ENCODE measurements at places on chromosomes 11 and 22. TPM values are rescaled to one million over a fixed set of nuclear protein-coding genes. Genes with fewer than 3 reads are reported as not detected.

DNA sequence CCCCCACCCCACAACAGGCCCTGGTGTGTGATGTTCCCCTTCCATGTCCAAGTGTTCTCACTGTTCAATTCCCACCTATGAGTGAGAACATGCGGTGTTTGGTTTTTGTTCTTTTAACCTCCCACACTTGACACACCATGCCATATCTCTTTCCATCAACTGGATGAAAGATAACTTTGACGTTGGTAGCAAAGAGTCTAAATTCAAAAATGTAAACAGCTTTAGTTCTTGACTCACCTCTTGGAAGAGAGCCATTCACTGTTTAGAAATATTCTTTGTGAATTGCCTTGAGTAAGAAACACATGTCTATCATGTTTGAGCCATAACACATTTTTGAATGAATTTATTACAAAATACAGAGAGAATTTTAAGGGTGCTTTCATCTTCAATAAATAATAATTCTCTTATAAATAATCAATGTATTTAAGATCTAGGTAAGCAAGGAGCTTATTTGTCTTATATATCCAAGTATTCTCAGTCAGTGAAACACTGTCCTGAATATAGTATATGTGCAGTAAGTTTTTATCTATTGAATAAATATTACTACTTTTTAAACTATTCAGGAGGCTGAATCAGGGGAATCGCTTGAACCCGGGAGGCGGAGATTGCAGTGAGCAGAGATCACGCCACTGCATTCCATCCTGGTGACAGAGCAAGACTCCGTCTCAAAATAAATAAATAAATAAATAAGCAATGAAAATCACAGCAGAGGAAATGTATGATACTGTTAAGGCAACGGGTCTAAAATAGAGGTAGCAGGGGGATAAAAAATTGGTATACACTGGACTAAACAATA, 6.7 kb downstream of the CARD18 start:
- no peak for DNase-seq

MMP1 gene
- polyA plus RNA-seq, result not detected

DNA sequence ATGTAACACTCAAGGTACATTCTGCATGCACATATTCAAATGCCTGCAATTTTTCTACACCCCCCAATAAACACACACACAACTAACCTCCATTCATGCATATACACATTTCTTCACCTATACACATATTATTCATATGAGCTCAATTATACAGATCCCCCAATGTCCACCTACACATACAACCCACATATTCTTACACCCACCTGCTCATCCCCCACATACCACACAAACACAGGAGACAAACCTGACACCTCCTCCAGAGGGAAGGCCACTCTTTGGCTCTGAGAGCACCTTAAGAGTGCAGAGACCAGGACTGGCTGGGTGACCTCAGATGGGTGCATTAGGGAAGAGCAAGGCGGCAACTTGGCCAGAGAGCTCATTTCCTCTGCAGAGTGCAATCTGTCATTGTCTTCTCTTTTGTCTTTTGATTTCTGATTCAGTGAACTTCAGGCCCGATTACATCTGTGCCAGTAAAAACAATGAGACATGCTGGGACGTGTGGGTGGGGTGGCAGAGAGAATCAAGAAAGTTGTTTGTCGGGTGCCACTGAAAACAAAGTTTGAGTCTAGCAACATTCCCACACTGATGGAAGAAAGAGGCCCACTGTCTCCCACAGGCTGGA, 208.4 kb downstream of the NXPE2 start:
- no peak for DNase-seq

DNA sequence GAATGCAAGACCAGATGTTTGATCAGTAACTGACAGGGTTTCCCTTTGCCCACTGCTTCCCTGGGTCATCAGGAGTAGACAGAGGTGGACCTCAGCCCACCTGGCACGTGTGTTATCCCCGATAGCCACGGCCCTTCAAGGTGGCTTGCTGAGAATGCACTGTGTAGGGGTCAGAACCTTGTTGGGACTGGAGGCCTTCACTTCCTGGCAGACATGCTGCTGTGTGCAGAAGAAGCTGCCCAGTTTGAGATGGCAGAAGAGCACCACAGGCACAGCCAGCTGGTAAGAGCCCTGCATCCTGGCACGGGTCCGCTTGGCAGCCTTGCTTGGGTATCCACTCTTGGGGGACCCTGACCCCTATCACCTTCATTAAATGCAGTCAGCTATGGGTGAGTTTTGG, 81.8 kb downstream of the SFI1 start:
- no peak for DNase-seq

DNA sequence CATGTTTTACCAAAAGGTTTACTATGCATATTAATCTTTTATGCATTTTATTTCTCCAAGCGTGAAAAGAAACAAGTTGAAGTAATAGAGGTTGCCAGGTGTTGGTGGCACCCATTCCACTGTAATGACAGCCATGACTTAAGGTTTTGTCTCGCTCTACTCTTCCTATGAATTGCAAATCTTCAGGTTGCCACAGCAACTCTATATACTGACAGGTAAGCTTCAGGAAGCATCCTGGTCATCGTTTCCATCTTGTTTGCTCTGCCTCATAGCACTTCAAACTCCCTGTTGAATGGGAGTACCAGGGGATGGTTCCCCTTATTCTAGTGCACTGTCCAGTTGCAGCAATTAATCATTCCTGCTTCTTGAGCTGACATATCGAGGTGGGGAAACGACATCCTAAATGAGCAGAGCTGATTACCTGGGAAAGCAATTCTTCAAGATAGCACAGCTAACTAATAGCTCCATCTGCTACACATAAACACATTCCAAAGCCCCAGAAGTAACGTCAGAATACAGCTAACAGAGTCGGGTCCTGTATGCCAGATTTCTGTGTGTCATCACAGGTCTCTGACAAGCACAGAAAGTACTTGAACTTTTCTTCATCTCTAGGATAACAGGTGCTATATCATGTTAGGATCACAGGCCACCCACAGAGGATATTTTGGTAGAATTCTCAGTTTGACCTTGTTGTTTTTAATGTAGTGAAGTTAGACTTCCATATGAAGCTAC, 80.3 kb downstream of the CADM1 start:
- no peak for DNase-seq

DNA sequence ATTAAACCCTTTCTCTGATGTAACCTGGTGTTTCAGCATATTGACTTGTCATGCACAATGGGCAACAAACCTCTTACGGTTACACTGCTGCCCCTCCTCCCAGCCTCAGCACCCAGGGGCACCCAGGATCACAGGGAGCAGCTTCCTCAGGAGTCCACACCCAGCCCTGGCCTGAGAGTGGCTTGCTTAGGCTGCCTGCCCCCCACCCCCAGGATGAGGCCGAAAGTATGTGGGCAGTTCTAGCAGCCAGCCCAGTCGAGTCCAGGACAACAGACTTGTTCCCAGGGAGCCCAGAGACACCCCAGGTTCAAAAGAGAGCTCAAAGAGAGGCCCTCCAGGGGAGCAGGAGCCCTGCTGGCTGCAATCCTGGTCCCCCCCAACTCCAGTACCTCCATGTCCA, 108.1 kb upstream of the THY1 start:
- DNase-seq, result no peak

ANKRD49 gene
- polyA plus RNA-seq, result 18.1 TPM

- no peak for DNase-seq
Measured at GRCh38 chr11:59208956-59209355, 3.8 kb downstream of the MPEG1 start.

ISX gene
- not detected for polyA plus RNA-seq
